CD4-positive, alpha-beta T cell treated with Interleukin-15 for 4 hours (primary cell): ENCODE measurements at places on chromosomes 11 and 22.

GRCh38 chr11:3122775-3123201 is 42.3 kb downstream of the OSBPL5 start:
- no peak for DNase-seq

DNA sequence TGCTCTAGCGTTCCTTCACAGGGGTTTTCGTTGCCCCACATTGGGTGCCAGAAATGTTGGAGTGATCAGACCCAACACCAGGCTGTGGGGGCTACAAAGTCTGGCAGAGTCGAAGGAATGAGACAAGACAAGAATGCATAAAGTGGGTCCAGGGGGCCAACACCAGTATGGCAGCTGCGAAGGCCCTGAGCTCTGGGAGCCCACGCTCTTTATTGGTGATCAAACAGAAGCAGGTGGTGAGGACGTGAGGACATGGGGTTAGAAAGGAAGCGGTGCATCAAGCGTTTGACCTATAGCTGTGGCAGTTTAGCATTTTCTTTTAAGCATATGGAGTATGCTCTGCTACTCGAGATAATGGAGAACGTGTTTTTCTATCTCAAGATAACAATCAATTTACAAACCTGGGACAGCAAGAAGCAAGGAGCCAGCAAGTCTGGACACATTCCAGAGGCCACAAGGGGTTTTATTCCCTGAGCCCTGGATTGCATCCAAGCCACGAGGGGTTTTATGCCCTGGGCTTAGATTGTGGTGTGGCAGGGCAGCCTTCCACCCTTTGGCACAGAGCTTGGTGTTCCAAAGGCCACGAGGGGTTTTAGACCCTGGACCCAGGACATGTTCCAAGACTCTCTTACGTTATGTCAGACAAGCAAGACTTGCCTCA is 3.9 kb upstream of the DNAJB13 start:
- DNase-seq = no peak

DNA sequence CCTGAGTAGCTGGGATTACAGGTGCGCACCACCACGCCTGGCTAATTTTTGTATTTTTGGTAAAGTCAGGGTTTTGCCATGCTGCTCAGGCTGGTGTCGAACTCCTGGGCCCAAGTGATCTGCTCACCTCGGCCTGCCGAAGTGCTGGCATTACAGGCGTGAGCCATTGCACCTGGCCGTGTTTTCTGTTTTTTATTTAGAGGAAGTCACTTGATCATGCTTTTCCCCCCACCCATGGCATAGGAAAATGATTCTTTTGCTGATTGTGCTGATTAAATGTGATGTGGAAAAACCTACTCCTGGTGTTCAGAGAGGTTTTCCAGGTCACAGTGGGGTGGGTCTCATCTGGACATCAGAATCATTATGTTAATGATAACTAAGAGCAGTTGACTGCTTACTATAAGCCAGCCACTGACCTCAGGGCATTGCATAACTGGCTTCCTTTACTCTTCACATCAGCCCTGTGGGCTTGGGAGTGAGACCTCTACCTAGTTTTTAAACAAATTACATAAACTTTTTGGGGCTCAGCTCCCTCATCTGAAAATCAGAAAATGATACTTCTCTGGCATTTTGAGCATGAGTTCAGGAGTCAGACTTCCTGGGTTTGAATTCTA is 71.0 kb downstream of the PTPRJ start:
- no peak for DNase-seq

DNA sequence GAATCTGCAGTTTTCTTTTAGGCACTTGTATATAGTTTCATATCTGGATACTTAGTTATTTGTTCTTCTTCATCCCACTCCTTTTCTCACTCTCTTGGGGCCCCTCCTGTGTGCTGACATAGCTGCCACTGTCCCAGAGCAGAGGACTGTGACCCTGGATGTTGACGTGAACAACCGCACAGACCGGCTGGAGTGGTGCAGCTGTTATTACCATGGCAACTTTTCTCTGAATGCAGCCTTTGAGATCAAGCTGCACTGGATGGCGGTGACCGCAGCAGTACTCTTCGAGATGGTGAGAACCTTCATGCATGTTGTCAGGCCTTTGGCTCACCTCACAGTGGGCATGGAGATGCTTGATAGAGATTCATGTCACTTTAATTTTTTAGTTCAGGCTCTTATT is 50.9 kb upstream of the YWHAH start:
- no peak for DNase-seq

GRCh38 chr22:40463017-40463631 is 92.7 kb downstream of the SGSM3 start:
- DNase-seq = peak; percentile 53

- no peak for DNase-seq
Measured at GRCh38 chr11:70901951-70902521, 350.3 kb downstream of the SHANK2 start.

DNA sequence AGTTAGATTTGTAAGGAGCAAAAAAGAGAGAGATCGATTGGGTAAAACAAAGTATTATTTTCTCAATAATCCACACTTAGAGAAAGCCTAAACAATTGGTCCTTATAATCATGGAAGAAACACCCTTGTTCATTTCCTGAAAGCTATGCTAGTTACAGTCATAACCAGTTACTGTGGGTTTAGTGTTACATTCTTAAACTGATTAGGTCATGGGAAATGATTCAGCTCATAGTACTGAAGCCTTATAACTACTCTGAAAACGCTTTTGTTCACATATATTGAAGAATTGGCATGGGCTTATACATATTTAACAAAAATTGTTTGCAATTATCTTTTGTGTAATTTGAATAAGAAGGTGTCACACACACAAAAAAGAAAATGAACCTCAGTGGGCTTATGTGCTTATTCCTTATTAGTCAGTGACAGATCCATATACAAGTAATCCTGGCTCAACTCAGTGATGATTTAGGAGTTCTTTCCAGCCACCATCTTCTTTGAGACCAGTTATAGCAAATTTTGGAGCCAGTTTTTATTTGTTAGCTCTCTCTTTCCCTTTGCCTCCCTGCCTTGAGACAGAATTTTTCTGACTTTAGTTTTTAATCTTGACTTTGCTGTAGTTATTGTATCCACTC is 198.5 kb upstream of the CTSC start:
- no peak for DNase-seq

- no peak for DNase-seq
Measured at GRCh38 chr11:27192184-27192583, 151.6 kb downstream of the BBOX1 start.

- DNase-seq = no peak
Measured at GRCh38 chr11:86615487-86615886, 56.9 kb downstream of the ME3 start.

- no peak for DNase-seq
Measured at GRCh38 chr11:126387857-126388256, 32.4 kb downstream of the ST3GAL4 start.

DNA sequence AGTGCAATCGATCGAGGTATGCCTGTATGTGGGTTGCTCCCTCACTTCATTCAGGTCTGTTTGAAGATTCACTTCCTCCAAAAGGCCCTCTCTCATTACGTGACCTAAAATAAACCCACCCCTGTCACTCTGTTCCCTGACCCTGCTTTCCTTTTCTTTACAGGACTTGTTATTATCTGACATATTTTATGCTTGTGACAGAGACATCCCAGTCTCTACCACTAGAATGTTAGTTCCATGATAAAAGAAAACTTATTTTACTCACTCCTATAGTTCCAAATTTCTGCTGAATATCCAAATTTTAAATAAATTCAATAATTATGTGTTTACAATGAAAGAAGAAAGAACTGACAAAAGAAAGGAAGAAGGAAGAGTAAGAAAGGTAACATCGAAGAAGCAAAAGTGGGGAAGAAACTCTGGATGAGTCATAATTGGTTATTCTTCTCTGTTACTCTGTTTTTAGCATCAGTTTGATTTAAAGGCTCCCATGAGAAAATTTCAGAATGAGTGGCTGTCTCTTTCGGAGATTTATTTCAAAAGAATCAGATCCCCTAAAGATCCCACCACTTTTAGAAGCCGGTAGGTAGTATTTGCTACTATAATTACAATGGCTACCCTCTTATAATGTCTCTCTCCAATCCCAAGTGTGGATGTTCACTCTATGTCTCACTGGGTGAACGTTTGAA is 33.5 kb downstream of the ENTHD1 start:
- DNase-seq = no peak

DNA sequence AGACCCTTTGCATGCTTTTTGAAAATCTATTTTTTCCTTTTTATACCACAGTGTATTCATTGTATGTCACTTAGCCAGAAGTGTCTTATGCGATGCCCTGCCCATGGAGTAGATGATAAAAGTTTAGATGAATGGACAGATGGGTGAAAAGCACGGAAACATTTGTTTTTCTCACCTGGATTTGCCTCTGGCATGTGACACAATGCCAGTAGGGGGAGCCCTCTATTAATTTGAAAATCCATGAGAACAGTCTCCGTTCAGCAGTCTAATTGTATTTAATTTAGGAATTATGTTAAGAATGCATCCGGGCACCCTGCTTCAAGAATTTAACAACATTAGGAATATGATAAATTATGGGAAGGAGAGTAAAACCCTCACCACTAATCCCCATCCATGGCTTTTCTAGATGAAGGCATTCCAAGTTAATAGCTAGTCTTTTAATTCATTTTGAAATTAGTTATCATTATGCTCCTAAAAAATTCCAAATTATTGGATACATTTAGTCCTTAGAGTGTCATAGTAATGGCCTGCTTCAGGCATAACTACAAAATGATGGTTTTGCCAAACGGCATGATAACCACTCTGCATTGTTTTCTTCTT is 55.3 kb upstream of the ALKBH3 start:
- DNase-seq = peak; percentile 27

DNA sequence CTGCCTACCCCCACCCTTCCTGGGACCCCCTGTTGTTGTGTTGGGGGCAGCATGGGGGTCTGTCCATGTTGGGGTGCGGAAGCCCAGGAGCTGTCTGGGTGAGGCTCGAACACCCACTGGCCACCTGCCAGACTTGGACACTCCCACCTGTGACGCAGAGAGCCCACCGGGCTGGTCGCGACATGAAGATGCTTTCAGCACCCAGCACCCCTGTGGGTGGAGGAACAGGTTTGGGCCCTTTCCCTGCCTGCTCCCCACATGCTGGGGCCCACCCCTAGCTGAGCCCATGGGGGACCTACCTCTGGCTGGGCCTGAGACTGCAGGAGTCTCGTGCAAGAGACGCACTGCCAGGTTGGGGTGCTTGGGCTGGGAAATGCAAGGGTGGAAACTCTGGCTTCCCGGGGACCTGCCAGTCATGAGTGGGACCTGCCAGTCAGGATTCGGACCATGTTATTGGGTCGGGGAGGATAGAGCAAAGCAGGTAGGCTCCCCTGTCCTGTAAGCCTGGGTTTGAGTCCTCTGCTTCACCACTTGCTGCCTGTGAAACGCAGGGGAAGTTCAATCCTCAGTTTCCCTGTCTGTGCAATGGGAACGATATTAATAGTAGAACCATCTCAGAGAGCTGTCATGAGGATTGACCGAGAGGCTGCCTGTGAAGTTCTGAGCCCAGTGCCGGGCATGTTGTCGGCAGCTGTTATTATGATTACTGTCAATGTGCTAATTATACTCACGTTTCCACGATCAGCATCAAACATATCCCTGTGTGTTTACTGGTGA is 24.1 kb downstream of the KIAA1671 start:
- DNase-seq = no peak

- DNase-seq = no peak
Measured at GRCh38 chr22:29715240-29715639, 4.6 kb upstream of the CABP7 start.

DNA sequence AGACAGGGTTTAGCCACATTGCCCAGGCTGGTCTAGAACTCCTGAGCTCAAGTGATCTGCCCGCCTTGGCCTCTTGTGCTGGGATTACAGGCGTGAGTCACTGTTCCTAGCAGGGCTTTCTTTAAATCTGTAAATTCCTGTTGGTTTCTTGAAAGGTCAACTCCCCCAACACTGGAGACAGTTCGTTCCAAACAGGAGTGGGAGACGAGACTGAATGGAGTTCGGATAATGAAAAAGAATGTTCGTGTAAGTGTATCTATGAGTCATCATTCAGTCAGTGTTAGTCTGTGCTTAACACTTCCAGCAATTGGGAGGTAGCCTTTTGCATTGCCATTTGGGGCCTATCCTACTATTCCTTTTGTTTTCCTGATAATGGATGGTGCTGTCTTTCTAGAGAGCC is 10.0 kb upstream of the BACE1-AS start:
- no peak for DNase-seq

DNA sequence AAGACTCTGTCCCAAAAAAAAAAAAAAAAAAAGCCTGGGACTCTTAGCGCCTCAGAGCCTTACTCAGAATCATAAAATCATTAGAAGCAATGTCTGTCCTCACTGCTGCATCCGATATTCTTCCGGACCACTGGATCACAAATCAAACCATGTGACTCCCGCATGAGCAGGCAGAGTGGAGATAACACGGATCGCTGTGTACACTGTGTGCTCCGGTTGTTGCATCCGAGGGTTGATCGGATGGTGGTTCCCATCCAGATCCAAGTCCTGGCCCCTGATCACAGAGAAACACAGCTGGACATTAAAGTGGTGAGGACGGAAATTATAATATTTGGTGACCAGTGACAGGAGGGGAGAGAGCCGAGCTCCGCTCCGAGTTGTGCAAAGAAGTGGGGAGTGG is 9.7 kb upstream of the TXNRD2 start:
- DNase-seq = no peak

DNA sequence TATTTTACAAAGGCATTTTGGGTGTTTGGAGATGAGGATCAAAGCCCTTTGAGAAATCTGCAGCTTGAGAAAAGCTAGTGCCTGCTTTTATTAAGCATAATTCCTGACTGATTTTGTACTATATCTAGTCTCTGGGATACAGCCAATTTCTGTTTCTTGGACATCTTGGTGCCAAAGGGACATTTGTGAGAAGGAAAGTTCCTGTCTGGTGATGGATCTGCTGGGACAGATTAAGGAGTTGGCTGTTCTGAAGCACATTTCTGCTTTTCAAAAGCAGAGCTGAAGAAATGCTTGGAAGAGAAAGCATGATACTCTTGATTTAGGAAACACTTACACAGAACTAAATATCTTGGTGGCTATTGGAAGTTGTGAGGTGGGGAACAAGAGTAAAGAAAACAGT is 254.6 kb upstream of the CCDC90B start:
- no peak for DNase-seq

DNA sequence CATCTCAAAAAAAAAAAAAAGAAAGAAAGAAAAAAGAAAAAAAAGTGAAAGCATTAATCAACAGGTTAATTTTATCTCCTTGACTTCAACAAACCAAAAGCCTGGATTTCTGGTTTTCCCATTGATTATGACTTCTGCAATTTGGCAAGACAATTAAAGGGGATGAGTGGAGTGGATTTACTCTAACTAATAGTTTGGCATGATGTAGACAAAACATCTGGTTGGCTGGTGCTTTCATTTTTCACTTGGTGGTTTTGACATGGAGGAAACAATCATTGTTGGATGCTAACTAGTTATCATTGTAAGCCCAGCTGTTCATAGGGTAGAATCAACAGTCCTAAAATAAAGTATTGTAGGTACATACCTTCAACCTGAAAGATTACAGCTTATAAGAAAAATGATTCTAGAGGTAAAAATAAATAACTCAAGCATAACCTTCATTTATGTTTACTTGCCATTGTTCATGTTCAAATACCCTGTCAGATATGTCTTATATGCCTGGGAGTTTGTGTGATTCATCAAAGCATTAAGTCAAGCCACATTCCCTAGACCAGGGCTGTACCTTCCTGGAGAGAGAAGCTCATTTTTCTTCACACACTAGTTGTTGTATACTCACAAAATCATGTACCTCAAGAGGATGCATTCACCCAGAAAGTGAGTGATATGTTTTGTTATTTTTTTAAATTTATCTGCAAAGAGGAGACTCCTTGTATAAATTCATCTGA is 15.1 kb downstream of the FIBIN start:
- no peak for DNase-seq
